ENCODE measurements at places on chromosomes 7 and 10. TPM values are rescaled to one million over a fixed set of nuclear protein-coding genes. Genes with fewer than 3 reads are reported as not detected.

The SLC13A1 gene
- 0.04 TPM for polyA plus RNA-seq

The NPTX2 gene
- polyA plus RNA-seq, result 6.5 TPM

The EPO gene
- 1.8 TPM for polyA plus RNA-seq

The SPACDR gene
- 0.34 TPM for polyA plus RNA-seq

The TMEM270 gene
- not detected for polyA plus RNA-seq

The ST8SIA6 gene
- not detected for polyA plus RNA-seq

The ACTL6B gene
- 1.7 TPM for polyA plus RNA-seq

The LRRC18 gene
- not detected for polyA plus RNA-seq

The TUBGCP2 gene
- polyA plus RNA-seq, result 97.5 TPM

The KEL gene
- polyA plus RNA-seq, result 0.23 TPM

The POLR2J2 gene
- 5.1 TPM for polyA plus RNA-seq

The NKX1-2 gene
- not detected for polyA plus RNA-seq

The SRRM3 gene
- 7.6 TPM for polyA plus RNA-seq

The EGR2 gene
- polyA plus RNA-seq, result 0.61 TPM

The CABCOCO1 gene
- polyA plus RNA-seq, result 0.23 TPM

The PTER gene
- 2.2 TPM for polyA plus RNA-seq

The SAP25 gene
- 17.8 TPM for polyA plus RNA-seq

The PLAU gene
- polyA plus RNA-seq, result 3.0 TPM

The HGF gene
- 0.53 TPM for polyA plus RNA-seq

The CALCR gene
- polyA plus RNA-seq, result 0.09 TPM

The SH2D4B gene
- 0.02 TPM for polyA plus RNA-seq

The SNX8 gene
- 11.9 TPM for polyA plus RNA-seq

The GRK5 gene
- 6.0 TPM for polyA plus RNA-seq

The STYXL1 gene
- 47.6 TPM for polyA plus RNA-seq

The MMRN2 gene
- 5.2 TPM for polyA plus RNA-seq

The SEMA3E gene
- polyA plus RNA-seq, result 0.23 TPM

The OPN4 gene
- polyA plus RNA-seq, result not detected

The PSAP gene
- polyA plus RNA-seq, result 225 TPM

The RAB11FIP2 gene
- polyA plus RNA-seq, result 1.4 TPM

The GRIFIN gene
- polyA plus RNA-seq, result not detected

The ING3 gene
- polyA plus RNA-seq, result 6.3 TPM

The ADAM22 gene
- 0.30 TPM for polyA plus RNA-seq

The EMX2 gene
- polyA plus RNA-seq, result 0.09 TPM

The PLA2G12B gene
- not detected for polyA plus RNA-seq

The MOGAT3 gene
- not detected for polyA plus RNA-seq

The ACTR3C gene
- 9.0 TPM for polyA plus RNA-seq

The ASB15 gene
- not detected for polyA plus RNA-seq

The FAM25G gene
- polyA plus RNA-seq, result not detected

The HOXA9 gene
- not detected for polyA plus RNA-seq

The FXYD4 gene
- polyA plus RNA-seq, result 0.28 TPM

The MACC1 gene
- polyA plus RNA-seq, result 2.2 TPM

The PBLD gene
- 14.2 TPM for polyA plus RNA-seq

The GRM8 gene
- 0.89 TPM for polyA plus RNA-seq
